ENCODE measurements at places on chromosomes 1 and 21.

GRCh38 chr1:159594625-159595405, 7.2 kb downstream of the APCS start:
- DNase-seq: no peak

DNA sequence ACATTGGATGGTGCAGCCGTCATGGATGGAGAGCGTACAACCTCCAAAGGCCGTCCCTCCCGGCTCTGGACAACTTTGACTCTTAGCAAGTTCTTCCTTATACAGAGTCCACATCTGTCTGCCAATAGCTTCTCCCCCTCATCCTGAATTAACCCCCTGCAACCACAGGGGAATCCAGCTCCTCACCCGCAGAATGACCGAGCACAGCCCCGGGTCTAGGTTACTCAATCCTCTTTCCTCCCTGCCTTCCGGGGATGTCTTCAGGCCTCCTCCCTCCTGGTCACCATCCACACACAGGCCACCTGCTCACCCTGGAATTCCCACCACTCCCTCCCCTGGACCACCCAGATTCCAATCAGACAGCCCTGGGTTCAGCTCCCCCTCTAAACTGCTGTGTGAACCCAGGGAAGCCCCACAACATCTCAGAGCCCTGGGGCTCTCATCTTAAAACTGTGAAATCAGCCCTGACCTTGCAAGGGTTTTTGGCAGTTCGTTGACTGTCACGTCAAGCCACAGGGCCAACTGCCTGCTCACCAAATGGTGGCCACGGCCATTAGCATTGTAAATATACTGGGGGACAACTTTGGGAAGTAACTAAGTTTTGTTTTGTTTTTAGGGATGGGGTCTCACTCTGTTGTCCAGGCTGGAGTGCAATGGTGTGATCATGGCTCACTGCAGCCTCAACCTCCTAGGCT, 54.2 kb downstream of the HSPG2 start:
- no peak for DNase-seq

DNA sequence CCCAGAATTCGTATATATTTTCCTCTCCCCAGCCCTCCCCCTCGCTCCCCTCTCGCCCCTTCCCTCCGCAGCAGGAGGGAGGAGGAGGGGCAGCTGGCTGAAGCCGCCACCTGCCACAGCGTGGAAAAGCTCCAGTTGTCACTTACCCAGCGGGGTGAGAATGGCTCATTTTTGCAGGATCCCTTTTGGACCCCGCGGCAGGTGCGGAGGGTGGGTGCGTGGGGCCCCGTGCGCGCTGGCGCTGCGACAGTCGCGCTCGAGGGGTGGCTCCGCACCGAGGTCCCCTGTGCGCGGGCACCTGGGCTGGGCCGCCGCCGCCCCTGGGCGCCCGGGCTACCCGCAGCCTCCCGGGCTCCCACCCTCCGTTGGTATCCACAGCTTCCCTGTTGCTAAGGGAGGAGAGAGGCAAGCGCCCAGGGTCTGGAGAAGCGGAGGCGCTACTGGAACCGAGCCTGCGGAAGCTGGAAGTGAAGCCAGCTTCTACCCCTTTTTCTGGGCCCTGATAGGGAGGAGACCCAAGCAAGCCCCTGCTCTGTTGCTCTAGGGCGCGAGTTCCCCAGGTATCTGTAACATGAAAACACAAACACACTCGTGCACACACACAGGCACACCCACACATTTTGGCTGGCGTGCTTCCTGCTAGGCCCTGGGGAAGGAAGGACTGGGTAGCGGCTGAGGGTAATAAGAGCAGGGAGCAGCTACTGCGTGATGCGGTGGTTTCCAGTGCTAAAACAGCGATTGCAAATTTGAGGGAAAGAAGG, at the start of gene ERICH3:
TSS of gene ERICH3 (minus strand) at position 442 of the 761 bp plus-strand sequence. CDS start at position 169, 273 bp downstream.
- DNase-seq: no peak

- DNase-seq: no peak
These were observed 47.1 kb downstream of the PHACTR4 start for GRCh38 chr1:28416509-28417194.

- no peak for DNase-seq
These were observed 58.5 kb upstream of the LRRC8D start for GRCh38 chr1:89762386-89762778.

GRCh38 chr1:33363021-33363420, 42.1 kb upstream of the A3GALT2 start:
- no peak for DNase-seq

DNA sequence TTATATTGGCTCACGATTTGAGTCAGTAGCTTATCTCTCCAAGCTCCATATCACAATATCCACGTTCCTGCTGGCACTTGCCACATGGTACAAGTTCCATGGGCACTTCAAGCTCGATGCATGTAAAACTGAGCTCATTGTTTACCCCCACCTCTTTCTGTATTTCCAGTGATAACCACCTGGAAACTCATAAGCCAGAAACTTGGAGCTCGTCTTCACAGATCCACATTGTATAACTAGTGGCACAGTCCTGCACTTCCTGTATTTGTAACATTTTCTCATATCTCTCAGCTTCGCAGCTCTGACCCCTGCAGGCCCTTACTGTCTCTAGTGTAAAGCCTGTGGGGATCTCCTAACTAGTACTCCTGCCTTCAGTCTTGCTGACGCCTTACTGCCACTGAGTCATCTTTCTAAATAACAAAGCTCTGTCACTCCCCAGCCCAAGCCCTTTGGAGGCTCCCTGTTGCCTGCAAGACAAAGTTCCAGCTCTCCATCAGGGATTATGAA, 6.5 kb upstream of the C2CD4D start:
- DNase-seq: no peak

GRCh38 chr1:109256085-109256484, 6.7 kb downstream of the CELSR2 start:
- DNase-seq: no peak

GRCh38 chr1:38474738-38475623, 384.6 kb downstream of the RRAGC start:
- no peak for DNase-seq

GRCh38 chr21:46307625-46308024, 16.0 kb downstream of the C21orf58 start:
- DNase-seq: no peak

- no peak for DNase-seq
These were observed 2.8 kb upstream of the ELOVL1 start for GRCh38 chr1:43370564-43370963.

- no peak for DNase-seq
These were observed 28.3 kb downstream of the VANGL2 start for GRCh38 chr1:160428655-160429054.

- DNase-seq: no peak
These were observed 11.3 kb downstream of the ZNF362 start for GRCh38 chr1:33267468-33268205.

DNA sequence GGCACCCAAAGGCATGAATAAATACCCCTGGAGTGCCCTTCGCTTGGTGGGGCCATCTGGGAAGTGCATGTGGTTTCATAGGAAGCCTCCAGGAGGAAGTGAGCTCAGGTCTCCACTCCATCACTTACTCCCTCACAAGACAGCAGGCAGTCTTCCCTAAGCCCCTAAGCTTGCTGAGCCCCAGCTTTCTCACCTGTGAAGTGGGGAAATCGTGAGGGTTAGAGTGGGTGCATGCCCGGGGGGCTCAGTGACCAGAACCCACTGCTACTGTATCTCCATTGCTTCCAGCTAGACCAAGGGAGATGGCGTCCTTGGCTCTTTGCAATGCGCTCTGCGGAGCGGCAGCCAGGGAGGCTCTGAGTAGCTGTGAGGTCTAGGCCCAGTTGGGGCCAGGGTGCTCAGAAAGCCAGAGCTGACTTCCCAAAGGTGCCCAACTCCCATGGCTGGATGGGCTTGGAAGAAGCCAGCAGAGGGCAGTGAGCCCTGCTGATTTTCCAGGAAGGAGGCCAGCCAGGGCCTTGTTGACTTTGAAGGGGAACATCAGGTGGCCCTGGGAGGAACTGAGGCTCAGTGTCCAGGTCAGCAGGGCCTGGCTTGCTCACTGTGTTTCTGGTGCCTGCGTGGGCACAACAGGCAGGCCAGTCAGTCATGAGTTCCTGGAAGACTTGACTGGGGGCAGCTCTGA, 27.3 kb downstream of the CDCP2 start:
- no peak for DNase-seq

GRCh38 chr21:31848326-31848985, 24.4 kb upstream of the HUNK start:
- no peak for DNase-seq

DNA sequence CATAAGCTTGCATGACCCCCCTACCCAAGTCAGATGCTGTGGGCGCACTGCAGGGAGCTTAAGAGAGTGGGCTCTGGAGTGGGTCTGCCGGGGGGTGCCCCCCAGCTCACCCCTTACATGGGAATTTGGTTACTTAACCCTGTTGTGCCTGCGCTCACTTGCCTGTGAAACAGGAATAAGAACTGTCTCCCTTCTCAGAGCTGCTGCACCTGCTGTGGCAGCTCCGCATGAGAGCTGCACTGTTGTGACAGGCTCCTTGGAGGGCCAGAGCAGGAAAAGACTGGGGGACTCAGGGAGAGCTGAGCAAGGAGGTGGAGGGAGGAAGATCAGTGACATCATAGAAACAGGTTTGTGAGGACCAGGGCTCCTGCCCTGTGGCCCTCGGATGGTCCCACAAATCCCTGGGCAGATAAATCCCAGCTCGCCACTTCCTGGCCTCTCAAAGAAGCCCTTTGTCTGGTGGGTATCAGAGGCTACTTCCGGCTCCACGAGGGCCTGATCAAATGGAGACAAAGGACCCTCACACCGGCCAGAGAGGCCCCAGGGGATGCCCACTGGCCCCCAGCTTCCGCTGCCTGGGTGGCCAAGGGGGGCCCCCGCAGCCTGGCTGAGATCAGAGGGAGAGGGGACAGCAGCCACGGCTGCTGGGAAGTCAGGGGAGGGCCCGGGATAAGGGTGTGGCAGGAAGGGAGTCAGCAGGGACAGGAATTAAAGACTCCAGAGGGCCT, 28.9 kb upstream of the LAPTM5 start:
- no peak for DNase-seq

DNA sequence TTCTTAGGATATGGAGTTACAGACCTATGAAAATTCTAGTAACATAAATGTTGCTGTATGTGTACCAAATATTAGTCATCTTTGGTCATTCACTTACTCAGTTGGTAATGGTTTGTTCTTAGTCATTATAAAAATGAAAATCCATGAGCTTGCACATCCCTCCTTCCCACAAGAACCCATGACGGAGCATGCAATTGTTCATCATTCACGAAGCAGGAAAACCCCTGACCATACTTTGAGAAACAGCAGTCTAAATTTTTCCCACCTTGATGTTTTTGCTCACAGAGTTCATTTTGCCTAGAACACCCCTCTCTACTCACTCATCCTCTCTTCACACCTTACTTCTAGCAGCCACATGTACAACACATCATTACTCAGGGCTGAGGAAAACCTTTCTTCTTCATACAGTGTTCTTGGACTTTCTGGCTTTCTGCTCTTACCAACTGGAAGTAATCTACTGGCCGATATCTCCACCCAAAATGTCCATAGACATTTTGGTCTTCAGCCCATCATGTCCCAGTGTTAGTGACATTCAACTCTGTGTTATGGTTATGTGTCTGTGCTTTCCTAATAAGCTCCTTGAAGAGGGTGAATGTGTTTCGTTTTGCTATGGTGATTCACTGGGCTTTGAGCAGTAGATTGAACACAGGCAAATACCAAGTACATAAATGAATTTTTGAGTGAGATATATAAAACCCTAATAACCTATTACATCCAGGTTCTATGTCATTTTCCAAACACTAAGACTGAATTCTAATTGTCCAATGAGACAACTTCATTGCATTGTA, 189.9 kb downstream of the ZC3H11B start:
- DNase-seq: no peak

GRCh38 chr21:29654203-29654602, 285.6 kb downstream of the GRIK1 start:
- DNase-seq: no peak

- DNase-seq: no peak
These were observed 34.8 kb upstream of the SYCP1 start for GRCh38 chr1:114819869-114820268.

GRCh38 chr1:44244986-44245385, 31.7 kb downstream of the DMAP1 start:
- DNase-seq: no peak

GRCh38 chr1:154974808-154975408, 427 bp downstream of the CKS1B start:
- DNase-seq: peak; percentile 91

DNA sequence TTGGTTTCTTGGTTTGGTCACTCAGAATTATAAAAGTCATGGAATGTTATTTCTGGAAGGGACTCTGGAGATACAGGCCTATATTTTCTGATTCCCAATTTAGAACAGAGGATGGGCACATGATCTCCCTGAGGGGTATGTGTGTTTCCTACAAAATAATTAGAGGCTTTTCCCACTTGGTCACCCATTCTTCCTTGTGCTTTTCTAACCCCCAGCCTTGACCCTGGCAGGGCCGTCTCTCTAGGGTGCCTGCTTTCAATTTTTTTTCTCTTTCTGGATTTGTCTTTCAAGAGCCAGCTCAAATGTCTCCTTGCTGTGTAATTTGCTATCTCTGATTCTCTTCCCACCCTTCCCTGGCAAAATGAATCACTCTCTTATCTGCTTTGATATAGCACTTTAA, 131.9 kb downstream of the HLX start:
- no peak for DNase-seq

GRCh38 chr1:25999041-25999800, 1.4 kb upstream of the PAFAH2 start:
- DNase-seq: no peak

DNA sequence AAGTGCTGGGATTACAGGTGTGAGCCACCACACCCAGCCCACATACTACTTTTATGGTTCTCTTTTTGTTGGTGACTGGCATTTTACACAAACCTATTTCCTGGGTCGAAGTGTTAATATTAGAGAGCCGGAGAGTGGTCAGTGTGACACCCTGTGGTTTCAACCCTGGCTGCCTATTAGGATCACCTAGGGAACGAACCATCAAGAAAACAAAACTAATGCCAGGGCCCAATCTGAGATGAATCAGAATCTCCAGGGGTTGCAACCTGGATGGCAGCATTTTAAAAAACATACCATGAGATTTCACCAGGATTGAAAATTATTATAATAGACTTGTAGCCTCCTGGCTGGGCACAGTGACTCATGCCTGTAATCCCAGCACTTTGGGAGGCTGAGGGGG, 6.1 kb downstream of the MRPS21 start:
- DNase-seq: no peak

DNA sequence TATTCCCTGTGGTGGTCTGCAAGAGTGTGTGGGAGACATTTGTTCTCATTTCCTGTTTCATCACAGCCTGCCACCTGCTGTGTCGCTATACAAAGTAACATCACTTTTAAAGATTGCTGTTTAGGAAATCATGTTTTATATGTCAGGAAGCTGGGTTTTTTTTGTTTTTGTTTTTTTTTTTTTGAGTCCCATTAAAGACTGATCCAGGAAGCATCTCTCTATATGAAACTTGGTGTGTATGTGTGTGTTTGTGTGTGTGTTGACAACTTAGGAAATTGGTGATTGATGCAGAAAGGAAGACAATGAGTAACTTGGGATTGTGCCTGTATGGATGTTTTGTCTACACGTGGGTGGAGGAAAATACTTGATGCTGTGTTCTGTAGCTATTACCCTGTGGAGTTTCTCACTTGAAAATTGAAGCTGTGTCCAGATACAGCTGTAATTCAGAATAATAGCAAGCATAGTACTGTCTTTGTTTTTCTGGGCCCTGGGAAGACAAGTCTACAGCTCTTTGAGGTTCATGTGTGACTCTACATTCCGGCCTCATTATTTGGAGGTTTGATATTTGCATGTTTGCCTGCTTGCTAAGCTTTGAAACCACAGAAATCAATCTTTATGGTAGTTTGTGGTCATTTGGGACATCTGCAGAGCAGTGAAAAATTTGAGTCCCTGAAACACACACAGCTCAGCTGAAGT, 47.9 kb downstream of the LAMC1 start:
- no peak for DNase-seq

Measured in stimulated activated CD8-positive, alpha-beta memory T cell treated with anti-CD3 and anti-CD28 coated beads, Interleukin-4, amount 100 ng/mL, for 1 hour (primary cell).